Activated CD4-positive, alpha-beta memory T cell treated with anti-CD3 and anti-CD28 coated beads, Interleukin-2, amount 10 ng/mL, durations not matched to agents 7 days and 5 days (primary cell): ENCODE measurements at places on chromosomes 3 and 15.

- no peak overlapping the region for H3K4me3 ChIP-seq
- no peaks in the 10 kb centered on the region for H3K36me3 ChIP-seq
- H3K4me1 ChIP-seq: no peaks in the 10 kb centered on the region
- DNase-seq: no peak
- H3K27ac ChIP-seq: no peak overlapping the region
- no peaks in the 10 kb centered on the region for H3K27me3 ChIP-seq
Measured at GRCh38 chr3:27216955-27217552, 152.1 kb downstream of the NEK10 start.

DNA sequence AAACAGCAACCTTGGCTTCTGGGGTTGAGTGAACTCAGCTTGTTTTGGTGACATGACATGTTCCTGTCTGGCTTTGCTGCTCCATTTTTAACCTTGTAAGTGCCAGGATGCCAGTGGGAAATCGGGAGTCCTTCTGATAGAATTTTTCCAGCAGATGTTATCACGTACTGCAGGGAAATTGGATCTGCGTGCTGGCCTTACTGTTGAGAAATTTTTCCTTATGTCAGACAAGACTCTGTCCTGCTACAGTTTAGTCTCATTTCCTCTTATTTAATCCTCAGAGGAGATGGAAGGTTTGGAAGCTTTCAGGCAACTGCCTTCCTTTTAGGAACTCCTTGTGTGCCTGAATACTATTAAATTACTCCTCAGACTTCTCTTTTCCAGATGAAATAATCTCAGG is 80.6 kb downstream of the PGPEP1L start:
- no peak overlapping the region for H3K27ac ChIP-seq
- peaks cover 2% of the 10 kb centered on the region for H3K36me3 ChIP-seq
- no peak overlapping the region for H3K4me3 ChIP-seq
- DNase-seq: no peak
- no peaks in the 10 kb centered on the region for H3K4me1 ChIP-seq

DNA sequence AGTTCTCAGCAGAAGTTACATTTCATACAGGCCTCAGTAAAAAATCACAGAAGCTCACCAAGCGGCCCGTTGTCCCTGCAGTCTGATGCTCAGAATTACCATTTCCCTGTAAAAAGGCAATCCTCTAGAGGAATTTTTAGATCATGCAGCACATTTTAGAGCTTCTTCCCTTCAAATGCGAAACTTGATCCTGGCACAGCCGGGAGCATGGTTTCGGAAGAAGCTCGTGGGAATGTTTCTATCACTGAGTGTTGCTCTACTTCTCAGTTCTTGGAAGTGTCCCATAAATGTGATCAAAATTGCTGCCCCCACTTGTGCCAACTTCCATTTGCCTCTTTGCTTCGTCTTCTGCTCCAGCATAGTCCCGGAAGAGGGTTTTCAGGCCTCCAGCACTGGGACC is 3.8 kb upstream of the H1-8 start:
- no peak for DNase-seq
- no peaks in the 10 kb centered on the region for H3K36me3 ChIP-seq
- no peak overlapping the region for H3K4me3 ChIP-seq
- no peaks in the 10 kb centered on the region for H3K27me3 ChIP-seq
- no peak overlapping the region for H3K27ac ChIP-seq

- H3K4me3 ChIP-seq: no peak overlapping the region
- no peaks in the 10 kb centered on the region for H3K4me1 ChIP-seq
- H3K27me3 ChIP-seq: no peaks in the 10 kb centered on the region
- no peak for DNase-seq
- H3K27ac ChIP-seq: no peak overlapping the region
- H3K36me3 ChIP-seq: no peaks in the 10 kb centered on the region
Measured at GRCh38 chr3:12687948-12688347, 24.0 kb upstream of the RAF1 start.

DNA sequence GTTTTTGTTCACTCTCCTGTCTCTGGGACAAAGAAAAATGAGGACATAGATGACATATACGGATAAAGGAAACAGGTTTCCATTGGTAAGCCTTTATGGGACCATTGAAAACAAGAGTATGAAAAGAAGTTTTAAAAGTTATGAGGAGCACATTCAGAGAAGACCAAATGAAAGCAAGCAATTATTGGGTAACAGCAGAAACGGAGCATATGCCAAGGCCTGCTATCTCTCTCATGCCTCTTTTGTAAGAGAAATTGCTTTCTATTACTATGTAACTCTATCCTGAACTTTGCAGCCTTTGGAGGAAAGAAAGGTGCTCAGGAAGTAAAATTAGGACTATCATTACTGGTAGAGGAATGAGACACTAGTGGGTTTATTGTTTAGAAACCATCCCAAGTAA is 14.9 kb upstream of the DPH6 start:
- no peak overlapping the region for H3K27ac ChIP-seq
- no peak overlapping the region for H3K4me3 ChIP-seq
- peaks cover 2% of the 10 kb centered on the region for H3K4me1 ChIP-seq
- H3K36me3 ChIP-seq: no peaks in the 10 kb centered on the region
